ENCODE measurements at places on chromosomes 13 and 19.

GRCh38 chr19:4814625-4815425 lies 16.7 kb downstream of the TICAM1 start:
- DNase-seq = no peak

DNA sequence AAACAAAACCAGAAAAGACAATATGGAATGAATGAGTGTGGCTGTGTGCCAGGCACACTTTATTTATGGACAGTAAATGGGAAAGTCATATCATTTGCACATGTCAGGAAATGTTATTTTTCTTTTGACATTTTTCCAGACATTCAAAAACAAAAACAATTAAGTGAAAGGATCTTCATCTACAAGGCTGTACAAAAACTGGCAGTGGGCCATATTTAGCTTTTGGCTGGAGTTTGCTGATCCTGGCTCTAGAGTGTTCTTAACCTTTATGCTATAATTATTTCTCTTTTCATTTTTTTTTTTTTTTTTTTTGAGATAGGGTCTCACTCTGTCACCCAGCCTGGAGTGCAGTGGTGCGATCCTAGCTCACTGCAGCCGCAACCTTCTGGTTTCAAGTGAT lies 6.5 kb upstream of the TNFSF9 start:
- DNase-seq = no peak

GRCh38 chr13:61084988-61085387 lies 330.7 kb downstream of the PCDH20 start:
- DNase-seq = no peak

DNA sequence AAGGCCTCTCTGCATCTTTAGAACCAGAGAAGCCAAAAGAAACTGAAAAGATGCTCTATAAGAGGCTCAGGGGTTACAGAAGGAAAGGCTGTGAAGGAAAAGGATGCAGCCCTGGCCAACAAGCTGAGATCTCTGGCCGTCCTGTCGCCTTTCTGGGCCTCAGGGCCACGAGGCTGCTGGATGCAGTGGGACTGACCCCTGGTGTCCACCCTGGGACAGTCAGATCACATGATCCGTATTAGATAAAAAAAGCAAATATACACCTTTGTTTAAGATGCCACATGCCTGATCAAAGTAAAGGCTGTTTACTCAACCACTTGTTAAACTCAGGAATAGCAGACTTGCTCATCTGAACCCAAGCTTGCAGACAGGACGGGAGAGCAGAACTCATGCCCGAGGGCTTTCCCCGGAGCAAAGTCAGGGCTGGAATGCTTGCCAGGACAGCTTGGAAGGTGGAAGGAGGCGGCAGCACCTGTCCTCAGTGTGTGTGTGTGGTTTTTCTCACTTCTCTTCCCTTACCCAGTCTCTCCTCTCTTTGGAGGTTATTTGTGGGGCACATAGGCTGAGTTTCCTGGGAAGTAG lies 206.5 kb upstream of the TSHZ3 start:
- DNase-seq = no peak

DNA sequence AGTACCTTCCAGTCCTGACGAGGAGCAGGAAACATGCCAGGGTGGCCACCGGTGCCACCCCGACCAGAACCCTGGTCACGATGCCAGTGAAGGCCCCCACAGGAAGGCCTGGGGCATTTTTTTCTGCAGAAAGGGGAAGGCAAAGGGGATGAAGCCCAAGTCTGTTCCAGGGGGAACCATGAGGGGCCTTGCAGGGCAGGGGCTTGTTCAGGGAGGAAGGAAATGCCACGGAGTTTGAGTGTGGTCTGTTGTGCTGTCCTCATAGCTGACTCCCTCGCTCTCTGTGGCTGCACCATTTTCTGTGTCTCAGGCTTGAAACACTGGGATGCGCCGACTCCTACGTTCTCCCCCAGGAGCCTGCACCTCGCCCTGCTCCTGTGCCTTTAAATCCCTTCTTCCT lies 27.5 kb upstream of the CEACAM1 start:
- DNase-seq = no peak

DNA sequence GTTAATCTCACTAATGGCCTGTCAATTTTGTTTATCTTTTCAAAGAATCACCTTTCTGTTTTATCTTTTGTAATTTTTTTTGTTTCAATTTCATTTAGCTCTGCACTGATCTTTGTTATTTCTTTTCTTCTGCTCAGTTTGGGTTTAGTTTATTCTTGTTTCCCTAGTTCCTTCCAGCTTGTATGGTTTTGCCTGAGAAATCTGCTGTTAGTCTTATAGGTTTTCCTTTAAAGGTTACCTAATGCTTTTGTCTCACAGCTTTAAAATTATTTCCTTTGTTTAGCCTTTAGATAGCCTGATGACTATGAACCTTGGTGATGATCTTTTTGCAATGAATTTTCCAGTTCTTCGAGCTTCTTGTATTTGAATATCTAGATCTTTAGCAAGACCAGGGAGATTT lies 1869.8 kb upstream of the PCDH20 start:
- no peak for DNase-seq

All from H54 (cell line).